Neural progenitor cell (in vitro differentiated cells): ENCODE measurements at places on chromosomes 11 and 22.

GRCh38 chr22:20010307-20011122, 6.1 kb downstream of the ARVCF start:
- DNase-seq: no peak

DNA sequence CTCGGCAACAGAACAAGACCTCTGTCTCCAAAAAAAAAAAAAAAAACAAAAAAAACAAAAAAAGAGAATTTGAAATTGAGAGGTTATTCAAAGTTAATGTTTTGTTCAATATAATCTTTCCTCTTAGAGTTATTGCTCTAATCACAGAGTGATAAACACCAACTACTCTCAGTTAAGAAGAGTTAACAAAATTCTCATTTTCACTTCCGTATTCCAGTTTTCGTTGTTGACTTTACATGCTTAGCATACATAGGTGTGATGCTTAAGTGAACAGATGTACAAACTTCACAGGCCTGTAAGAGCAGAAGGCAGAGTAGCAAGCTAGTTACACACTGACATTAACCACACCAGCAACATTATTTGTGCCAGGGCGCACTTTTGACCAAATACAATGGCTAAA, 12.3 kb downstream of the EIF4ENIF1 start:
- DNase-seq: no peak

DNA sequence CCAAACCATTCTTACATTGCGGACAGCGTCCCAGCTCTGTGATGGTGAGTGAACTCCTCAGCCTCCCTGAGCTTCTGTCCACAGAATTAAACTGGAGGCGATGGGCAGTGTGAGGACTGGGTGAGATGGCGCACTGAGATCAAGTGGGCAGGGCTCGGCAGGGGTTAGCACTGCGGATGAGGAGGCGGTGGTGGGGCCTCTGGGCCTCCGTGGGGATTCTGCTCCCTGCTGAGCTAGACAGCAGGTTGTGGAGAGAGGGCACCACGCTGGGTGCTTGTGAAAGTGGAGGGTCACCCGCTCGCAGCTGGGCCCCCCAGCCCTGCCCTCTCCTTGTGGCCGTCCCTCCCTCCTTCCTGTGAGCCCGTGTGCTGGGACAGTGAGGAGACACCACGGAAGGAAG, 25.6 kb upstream of the PARVG start:
- DNase-seq: no peak

DNA sequence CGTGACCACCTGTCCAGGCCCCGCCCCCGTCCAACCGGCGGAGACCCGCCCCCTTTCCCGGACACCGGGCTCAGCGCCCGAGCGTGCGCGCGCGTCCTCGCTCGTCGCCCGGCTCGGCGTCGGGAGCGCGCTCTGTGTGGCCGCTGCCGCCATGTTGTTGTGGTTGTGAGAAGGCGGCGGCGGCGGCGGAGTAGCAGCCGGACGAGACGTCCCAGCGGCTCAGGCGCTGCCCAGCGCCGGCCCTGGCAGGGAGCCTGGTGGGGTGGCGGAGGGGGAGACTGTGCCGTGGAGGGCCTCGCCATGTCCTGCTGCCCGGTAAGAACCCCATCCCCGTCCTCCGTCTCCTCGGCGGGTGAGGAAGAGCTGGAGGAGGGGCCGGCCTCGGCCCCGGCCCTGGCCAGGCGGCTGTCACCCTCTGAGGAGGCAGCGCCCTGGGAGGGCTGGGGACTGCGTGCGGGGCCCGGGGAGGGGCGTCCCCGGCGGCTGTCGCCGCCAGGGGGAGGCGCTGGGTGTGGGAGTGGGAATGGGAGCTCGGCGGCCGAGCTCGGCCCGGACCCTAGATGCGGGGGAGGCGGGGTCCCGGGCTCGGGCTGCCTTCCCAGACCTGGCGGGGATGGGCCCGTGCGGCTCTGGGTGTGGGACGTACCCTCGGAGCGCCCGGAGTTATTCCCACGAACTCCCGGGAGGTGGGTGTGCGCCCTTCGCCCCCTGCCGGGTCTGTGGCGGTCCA, at the start of gene MTMR3:
TSS of gene MTMR3 (plus strand) at position 130 of the 730 bp plus-strand sequence. CDS start 87,886 bp downstream, outside the sequence.
- DNase-seq: peak; percentile 97

- peak; percentile 91 for DNase-seq
Measured at GRCh38 chr22:42661985-42662831, 13.0 kb upstream of the CYB5R3 start.

DNA sequence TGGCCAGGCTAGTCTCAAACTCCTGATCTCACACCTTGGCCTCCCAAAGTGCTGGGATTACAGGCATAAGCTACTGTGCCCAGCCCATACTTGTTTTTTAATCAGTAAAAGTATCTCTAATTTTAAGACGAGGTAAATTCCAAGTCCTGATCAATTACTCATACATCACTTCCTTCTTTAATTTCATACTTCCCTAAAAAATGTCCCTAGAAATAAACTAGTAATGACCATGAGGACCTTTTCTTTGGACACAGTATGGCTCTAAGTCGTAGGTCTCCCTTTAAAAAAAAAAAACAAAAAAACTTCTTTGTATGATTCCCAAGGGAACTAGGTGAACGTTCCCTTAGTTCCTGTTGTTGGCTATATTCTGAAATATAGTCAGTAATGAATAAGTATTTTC, 29.8 kb downstream of the NUP98 start:
- no peak for DNase-seq

DNA sequence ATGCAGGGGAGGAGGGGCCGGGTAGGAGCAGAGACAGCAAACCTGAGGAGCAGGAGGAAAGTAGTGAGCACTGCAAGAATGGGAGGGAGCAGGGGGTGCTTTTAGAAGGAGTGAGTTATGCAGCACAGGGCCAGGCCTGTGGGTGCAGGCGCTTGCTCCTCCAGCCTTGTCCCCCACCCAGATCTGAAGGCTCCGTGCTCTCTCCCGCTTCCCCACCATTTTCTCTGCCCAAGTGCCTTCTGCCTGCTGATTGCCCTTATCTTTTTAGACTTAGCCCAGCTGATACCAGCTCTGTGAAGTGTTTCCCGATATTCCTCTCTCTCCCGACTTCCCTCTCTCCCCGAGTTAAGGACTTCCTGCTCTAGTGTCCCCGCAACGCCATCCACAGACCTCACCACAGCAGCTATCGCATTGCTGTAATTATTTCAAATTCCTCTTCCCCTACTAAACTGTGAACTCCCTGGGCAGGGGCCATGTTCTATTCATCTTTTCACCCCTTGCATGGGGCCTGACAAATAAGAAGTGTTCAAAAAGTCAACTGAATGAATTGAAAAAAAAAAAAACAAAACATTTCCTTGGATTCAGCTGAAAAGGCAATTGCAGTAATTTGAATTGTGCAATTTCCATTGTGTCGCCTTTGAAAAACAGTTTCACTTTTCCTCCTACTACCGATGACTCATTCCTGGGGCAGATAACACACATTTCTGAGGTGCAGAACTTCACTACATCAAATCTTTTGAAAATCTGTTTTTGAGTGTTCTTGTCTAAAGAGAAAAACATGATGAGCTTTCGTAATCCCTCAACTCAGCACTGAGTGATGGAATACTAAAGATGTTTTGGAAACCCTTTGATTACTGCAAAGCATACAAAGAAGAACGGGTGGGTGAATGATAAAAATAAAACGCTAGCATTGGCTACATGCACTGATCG, 69.7 kb upstream of the BMAL1 start:
- no peak for DNase-seq

DNA sequence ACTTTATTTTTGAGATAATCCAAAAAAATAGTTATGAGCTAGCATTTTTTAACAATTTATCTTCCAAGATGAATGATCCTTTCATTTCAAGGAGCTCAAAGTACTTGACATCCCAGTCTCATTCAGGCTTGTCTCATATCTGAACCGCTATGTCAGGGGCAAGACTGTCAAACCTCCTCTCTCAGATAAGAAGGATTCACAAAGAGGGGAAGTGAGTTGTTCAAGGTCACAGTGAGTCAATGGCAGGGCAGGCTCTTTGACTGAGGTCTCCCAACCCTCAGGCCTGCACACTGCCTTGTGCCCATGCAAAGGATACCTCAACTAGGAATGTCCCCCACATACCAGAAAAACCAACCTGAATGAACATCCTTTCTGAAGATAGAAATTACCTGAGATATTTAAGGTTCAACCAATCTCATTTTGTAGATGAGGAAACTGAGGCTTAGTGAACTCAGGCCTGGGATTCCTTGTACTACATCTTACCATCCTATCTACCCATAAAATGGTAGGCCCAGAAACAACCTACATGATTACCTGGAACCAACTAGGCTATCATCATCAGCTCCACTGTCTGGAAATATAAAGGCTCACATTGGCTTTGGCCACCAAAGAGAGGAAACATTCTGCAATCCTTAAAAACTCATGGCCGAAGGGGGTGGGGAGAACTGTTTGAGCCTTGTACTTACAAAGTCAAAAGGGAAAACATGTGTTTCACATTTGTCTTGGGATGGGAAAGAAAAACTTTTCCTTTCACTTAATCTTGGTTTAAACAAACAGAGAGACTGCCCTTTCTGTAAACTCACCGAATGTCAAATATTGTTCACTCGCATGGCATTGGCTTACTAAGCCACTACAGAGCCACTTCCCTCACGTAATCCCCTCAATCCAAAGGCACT, 51.1 kb downstream of the LIF start:
- DNase-seq: no peak

DNA sequence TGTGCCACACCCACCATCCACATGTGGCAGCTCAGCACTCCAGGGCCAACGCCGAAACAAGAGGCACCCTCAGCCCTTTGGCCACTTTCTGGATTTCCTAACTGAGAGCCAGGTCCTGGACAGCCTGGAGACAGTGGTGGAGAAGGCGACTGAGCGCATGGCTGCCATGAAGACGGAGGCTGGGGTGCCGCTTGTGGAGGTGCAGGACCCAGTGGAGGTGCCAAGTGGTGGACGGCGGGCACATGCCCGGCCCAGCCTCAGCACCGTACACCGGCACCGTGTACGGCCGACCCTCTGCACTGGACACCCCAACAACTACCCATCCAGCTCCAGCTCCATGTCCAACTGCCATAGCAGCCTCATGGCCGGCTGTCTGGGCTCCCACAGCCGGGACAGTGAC, 1.5 kb downstream of the CCDC116 start:
- no peak for DNase-seq

DNA sequence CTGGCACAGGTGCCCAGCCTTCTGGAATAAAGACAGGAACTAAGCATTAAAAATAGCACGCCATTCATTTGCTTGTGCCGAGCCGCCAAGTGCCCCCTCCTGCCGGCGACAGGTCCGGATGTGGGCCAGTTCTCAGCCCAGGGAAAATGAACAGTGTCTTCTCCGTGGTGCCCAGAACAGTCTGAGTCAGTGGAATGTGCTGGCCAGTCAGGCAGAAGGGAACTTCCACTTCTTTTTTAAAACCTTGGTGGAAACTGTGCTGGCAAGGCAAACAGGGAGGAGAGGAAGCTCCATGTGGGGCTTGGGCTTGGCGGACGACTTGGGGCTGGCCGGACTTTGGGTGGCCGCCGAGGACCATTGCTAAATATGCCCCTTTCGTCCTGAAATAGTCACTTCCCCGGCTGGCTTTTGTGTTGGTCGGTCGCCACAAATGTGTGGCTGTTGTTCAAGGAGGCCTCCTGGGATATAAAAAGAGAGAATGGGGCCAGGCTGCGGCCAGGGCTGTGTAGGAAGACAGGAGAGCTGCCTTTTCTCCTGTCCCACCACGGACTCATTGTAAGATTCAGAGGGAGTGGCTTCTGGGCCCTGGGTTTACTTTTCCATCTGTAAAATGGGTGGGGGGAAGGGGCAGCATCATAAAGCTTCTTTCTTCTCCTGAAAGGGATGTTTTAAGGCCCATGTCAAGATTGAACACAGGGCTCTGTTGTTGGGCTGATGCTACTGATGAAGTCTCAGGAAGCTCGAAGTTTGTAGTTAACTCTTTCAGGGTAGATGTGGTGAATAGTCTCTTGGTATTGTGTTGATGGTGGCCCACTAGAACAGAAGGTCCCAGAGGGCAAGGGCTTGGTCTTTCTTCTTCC, 101.0 kb downstream of the PTPRJ start:
- DNase-seq: no peak

DNA sequence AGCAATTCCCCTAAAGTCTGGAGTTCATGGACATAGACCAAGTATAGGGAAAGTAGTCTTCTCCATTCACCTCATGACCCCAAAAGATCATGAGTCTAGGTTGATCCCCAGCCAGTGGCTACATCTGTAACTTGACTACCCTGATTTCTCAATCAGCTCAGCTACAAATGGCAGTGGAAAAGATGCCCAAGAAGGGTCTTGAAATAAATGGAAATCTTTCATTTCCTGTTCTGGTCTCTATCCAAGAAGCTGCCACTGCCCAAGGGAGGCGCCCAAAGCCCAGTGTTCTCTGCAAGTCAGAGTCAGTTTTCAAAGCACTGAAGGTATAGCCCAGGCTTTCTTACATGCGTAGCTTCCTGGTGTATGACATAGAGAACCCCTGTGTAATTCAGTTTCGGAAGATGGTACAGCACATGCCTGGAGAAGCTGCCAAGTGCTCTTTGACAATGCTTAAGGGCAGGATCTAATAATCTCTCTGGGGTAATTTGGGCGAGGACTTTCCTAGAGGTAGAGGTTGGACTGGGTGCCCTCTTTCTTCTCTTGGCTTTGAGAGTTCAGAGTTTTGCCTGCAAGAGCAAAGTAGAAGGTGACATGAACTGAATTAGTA, 101.1 kb downstream of the ADAMTS15 start:
- no peak for DNase-seq

DNA sequence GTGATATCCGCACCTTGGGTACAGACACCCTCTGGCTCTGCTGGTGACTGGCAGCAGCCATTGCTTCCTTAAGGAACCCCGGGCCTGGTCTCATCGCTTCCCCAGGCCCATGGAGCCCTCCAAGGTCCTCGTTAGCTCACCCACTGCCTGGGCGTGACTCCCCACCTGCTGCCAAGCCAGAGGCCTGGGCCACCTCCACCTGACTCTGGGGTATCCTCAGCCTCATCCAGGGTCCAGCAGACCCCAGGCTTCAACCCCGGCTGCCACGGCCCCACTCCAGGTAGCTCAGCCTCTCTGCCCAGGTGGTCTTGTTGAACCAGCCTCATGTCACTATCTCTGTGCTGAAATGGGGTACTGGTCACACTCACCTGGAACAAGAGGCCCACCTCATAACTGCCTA, 337.9 kb downstream of the BRD1 start:
- no peak for DNase-seq

- DNase-seq: peak; percentile 38
Measured at GRCh38 chr22:22667966-22668880, 23.8 kb downstream of the GGTLC2 start.

GRCh38 chr11:59413646-59414045, 12.6 kb downstream of the OR5A2 start:
- no peak for DNase-seq

- no peak for DNase-seq
Measured at GRCh38 chr11:116043857-116044256, 539.6 kb upstream of the CADM1 start.

DNA sequence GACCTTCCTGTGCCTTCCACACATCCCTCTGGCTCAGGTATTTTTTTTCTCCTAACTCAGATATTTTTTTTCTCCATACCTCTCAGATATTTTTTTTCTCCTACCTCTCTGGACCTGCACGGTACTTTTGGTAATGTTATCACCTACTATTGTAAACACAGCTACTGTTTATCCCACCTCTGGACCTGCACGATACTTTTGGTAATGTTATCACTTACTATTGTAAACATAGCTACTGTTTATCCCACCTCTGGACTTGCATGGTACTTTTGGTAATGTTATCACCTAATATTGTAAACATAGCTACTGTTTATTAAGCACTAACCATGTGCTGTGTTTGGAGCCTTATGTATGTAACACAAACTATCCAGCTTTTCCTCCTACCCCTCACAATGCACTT, 12.1 kb upstream of the UPB1 start:
- DNase-seq: no peak
